ENCODE measurements at places on chromosomes 5 and 9.

DNA sequence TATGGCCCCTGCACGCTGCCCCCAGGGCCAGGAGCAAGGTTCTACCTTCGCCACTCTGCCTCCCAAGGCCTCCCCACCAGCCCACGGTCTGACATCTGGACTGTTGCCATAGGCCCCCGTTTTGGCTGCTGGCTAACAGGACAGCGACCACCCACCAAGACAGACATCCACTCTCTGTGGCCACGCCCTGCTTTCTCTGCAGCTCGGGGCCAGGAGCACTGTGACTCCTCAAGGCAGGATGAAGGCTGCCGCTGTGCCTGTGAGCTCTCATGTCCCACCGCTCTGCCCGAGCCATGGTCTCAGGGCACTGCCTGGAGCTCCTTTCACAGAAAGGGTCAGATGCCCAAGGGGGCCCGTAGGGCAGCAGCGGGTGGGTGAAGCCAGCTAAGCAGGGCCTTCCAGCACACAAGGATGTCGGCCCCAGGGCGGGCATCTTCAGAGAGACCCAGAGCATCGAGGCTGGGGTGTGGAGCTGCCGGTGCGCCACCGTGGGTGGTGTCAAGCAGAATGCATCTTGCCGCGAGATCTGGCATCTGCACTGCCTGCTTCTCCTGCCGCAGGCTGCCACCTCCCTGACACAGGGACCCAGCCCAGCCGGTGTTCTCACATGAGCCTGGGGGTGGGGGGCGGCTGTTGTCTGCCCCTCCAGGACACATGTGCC, 92.2 kb upstream of the ADAMTS2 start:
- no peak for DNase-seq

DNA sequence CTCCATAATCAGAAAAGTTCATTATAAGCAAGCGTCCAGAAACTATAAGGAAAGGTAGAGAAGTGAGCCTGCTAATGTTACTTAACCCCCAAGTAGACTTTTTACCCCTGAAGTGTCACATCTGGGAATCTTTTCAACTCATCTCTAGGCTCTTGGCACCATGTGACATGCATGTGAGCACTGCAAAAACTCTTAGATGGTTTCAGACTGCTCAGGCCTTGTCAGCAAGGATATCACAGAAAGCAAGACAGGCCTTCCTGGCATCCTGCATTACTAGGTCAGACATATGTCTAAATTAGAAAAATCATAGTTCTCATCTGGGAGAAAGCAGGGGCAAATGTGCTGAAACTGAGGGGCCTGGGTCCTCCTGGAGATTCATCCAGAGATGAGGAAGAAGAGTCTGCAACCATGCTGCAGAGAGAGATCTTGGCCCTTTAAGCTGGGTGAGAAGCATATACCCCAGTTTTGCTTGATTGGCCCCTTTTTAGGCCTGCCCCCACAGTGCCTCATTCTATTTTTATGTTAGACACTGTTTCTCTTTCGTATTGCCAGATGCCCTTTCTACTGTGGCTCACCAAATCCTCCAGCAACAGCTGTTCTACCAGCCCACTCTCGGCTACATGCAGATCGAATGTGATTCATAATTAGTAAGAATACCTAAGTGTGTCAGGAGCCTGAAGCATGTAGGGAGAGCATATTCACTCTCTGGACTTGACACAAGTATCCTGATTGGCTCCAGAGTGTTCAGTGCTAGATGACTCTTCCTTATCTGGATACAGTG, 19.0 kb downstream of the TMEM8B start:
- DNase-seq: peak; percentile 80

DNA sequence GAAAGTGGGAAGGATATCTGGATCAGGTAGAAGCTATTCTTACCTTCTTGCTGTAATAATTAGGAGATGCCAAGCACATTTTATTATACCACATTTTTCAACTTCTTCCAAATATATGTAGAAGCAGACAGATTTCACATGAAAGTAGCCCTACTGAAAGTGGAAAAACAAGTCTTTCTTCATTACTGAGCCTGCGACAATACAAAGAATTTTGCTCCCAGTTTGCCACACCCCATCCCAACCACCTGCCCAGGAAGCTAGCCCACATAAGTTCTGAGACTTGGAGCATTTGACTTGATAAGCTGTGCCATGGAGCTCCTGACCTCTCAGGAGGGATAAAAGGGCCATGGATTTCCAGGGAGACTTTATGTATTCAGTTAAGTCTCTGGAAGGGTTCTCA, 249.1 kb upstream of the ADCY2 start:
- DNase-seq: no peak

DNA sequence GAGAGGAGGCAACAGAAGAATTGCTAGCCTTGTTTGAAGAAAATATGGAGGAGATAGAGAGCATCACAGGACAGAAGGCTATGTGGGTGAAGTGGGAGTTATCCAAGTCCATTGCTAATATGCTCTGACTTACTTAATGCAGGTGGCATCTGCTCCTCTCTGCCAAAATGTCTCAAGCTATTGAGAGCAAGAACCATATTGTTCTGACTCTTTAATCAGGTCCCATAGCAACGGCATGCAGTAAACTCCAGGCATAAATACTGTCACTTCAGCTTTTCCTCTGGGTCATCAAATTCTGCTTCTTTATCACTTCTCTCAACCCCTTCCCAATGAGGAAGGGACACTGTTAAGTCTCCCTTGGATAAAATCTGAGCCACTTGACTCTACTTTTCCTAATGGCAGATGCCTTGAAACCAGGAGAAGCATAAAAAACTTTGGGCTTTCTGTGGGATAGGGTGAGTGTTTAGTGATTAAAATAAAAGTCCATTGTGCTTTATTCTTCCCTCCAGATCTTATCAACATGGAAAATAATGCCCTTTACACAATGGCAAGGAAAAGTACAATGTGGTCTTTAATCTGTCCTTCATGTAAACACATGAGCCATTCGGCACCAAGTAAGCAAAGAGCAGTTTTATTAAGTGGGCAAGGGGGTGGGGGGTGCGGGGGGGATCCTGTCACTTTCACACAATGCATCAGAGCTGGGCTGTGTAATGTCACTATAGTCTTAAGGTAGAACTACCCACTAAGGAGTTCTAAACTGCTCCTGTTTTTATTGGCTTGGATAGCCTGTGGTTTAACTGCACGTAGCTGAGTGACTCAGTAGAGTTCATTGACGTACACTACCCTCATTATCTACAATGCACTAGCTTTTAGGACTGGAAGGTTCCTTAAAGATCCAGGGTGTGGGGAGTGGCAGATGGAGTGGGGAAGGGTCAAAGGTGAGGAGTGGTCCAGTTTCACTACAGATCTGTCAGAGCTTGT, 71.0 kb upstream of the TARS1 start:
- DNase-seq: peak; percentile 37

DNA sequence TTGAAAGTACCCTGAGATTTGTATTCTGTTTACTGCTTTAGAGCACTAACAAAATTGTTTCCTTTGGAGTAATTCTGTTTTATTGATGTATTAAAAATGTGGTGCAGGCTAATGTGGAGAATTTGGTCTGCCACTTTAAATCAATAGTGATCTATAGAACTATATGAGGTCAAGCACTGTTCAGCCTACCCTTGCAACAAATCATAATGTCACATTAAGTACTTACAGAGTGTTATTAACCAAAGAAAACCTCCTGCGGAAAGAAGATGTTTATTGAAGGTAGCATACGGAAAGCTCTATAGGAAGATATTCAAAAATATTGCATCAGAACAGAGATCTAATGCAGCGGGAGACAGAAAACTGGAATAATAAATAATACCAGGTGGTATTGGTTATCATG, 865.0 kb upstream of the TYRP1 start:
- DNase-seq: no peak

DNA sequence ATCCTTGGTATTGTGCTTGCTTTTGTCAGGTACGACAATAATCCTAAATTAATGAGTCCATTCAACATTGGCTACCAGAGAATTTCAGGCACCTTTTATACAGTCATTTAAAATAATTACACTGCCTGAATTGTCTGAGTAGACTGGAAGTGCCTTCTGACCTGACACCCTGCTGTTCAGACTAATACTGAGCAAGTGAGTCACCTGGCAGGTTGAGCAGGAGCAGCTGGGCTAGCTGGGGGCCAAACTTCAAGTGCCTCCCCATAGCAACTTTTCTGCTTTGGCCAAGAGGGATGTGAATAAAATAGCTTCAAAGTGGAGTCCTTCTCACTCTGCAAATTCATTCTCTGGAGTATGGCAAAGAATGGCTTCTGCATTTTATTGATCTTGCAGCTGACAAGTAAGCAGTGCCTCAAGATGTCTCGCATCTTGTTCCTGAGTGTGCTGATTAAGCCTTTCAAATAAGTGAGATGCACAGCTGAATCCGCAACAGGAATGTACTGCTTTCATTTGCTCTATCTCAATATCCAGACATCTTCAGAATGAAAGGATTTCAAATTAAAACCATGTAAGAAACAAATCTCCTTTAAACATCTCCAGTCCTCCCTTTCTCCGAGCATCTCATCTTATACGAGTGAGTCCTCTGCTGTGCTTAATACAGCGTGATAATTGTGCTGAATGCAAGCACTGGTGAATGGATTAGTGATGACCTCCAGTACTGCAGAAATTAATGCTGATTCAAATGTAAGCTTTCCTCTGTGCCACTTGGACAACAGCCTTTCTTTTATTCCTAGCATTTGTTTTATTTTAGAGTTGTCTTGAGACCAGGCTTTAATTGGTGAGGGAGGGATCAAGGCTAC, 271.2 kb downstream of the EDIL3 start:
- peak; percentile 71 for DNase-seq

- no peak for DNase-seq
These were observed 441.3 kb upstream of the PIK3R1 start for GRCh38 chr5:67774267-67774552.

DNA sequence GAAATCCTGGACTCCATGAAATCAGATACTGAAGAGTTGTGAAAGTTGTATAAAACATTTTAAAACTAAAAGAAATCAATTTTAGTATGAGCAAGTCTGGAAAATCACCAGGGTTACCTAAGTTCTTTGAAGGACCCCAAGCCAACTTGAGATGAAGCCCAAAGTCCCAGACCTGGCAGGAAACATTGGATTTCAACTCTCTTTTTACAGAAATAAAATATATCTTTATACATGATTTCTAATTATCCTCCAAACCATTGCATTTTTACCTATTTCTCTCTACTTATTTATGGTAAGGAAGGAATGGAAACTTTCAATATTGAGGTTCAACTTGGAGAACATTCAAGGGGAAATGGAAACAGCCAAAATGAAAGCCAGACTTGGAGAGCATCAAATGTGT, 390.6 kb upstream of the C9orf72 start:
- DNase-seq: no peak

DNA sequence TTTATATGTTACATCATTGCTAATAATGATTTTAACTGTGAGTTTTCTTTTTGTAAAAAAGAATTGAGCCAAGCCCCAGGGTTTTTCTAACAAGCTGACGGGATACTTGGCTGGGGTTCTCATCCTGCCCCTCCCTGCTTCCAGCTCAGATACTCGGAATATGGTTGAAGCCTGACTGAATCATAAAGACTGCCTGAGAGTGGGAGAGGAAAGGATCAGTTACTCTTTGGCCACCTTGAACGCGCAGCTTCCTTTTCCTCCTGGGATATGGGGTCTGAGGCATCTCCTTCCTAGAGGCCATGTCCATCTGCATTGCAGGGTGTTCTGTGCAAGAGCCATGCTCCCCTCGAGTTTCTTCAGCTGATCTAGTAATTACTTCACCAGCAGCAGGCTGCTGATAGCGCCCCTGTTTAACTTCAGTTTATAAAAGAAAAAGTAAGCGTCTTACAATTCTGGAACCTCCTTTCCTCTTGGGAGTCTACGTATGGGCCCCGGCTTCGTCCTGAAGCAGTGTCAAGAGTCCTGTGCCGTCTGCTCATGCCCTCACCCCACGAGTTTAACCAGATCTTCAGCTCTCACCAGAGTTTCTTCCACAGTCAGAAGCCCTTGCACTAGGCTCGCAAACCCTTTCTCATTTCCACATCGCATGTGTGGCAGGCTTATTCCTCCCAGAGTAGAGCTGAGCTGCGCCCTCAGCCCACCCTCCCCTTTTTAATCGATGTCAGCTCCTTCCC, 130.0 kb downstream of the MVB12B start:
- no peak for DNase-seq
